Stimulated activated naive B cell treated with anti-CD40 and anti-IgM and Interleukin-4, amounts not matched to agents 10 μg/mL and 1 μg/mL and 100 μg/mL, for 72 hours (primary cell): ENCODE measurements at places on chromosomes 11 and 22.

- no peaks in the 10 kb centered on the region for H3K27me3 ChIP-seq
- peaks cover 59% of the 10 kb centered on the region for H3K36me3 ChIP-seq
- DNase-seq = no peak
- no peak overlapping the region for H3K27ac ChIP-seq
- H3K4me3 ChIP-seq = peak overlapping the region; percentile 51
These were observed 51.8 kb downstream of the CD6 start for GRCh38 chr11:61023086-61023965.

DNA sequence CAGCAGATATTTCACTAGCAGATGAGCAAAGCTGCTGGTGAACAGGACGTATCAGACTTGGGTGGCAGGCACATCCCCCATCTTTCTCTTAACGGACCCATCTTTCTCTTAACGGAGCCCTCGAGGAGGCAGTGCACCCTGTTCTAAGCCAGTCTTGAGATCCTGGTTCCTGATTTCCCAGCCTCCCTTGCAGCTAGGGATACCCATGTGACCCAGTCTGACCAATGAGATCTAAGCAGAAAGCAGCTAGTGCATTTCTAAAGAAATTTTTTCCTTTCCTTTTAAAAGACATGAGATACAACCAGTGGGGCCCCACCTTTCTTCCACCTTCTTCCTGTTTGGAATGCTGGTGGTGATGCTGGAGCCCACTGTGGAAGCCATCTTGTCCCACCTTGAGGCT is 13.6 kb upstream of the ELFN2 start:
- no peak overlapping the region for H3K4me3 ChIP-seq
- peaks cover 7% of the 10 kb centered on the region for H3K36me3 ChIP-seq
- H3K27ac ChIP-seq = no peak overlapping the region

DNA sequence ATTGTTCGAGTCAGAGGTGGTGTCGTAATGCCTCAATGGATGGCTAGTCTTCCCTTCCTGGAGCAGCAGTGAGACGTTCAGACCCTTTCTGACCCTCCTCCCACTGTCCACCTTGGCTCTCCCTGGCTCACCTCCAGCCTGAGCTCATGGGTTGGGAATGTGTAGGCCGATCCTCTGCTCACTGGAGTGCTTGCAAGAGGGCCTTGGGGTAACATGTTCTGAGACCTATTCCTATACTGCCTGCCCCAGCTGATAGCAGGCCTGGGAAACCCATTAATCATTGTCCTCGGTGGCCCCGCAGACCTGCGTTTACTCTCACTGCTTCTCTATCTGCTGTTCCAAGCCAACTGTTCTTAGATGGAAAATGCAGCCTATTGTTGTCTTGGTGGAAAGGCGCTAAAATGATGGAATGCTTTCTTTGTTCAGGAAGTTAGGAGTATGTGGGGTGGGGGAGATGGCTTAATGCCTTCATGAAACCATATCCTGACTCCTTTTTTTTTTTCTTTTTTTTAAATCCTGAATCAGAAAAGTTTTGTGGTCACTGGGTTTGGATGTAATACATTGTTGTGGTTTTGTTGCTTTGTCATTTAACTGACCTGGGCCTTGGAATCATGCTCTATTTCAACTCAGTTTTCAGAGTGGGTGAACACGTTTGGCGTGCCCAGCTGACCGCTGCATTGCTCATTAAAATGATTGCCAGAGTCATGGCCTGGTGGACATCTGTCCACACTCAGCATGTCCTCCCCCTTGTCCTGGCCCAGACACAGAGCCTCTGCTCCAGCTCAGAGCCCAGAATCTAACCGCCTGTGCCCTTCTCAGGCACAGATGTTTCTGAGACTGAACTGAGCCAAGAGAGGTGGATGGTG is 72.5 kb downstream of the MICAL2 start:
- no peak overlapping the region for H3K27ac ChIP-seq
- peaks cover 12% of the 10 kb centered on the region for H3K27me3 ChIP-seq
- no peak overlapping the region for H3K4me3 ChIP-seq
- no peak for DNase-seq

- DNase-seq = no peak
- no peaks in the 10 kb centered on the region for H3K36me3 ChIP-seq
- H3K4me3 ChIP-seq = no peak overlapping the region
- peaks cover 30% of the 10 kb centered on the region for H3K27me3 ChIP-seq
- H3K27ac ChIP-seq = no peak overlapping the region
These were observed 60.6 kb downstream of the SEZ6L start for GRCh38 chr22:26229910-26230309.
